ENCODE measurements at places on chromosomes 1 and 21.

DNA sequence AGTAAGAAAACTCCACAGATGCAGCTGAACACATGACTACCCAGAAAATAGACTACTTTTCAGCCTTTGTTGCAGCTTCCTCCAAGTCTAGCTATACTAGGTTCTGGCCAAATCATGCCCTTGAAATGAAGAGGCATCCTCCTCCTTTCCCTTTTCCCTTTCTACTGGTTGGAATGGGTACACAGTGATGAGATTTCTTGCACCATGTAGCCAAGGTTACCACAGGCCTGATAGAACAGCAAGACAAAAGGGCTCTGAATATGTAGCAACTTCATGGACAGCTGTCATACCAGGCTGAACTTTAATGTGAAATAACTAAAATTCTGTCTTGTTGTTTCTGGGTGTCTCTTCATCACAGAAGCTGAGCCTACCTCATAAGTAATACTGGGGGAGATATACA is 146.5 kb downstream of the PDE4B start:
- no peak for DNase-seq

- no peak for DNase-seq
These were observed 65.4 kb upstream of the LYST start for GRCh38 chr1:235932090-235932510.

DNA sequence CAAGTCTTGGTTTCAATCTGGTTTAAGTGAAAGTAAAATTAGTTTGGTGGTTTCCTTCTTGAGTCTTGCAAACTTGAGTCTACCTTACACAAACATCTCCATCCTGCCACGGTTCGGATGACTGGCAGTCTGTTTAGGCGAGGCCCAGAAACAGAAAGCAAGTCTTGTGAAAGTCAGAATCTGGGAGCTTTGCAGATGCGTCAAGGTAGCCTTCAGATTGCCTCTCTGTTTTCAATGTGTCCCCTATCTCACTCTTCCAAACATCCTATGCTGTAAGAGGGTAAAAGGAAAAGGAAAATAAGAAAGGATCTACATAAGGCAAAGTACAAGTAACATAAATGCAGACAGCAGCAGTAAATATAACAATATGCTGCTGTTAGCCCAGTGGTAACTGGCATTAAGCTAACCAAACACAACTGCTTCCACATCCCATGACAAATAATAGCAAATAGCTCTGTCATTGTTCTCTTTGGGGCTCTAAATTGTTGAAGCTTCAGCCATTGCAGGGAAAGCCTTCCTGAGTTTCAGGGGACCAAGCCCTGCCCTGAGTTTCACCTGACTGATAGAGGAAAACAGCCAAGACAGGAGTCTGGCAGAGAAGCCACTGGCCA is 26.2 kb upstream of the C1orf105 start:
- DNase-seq, result no peak

DNA sequence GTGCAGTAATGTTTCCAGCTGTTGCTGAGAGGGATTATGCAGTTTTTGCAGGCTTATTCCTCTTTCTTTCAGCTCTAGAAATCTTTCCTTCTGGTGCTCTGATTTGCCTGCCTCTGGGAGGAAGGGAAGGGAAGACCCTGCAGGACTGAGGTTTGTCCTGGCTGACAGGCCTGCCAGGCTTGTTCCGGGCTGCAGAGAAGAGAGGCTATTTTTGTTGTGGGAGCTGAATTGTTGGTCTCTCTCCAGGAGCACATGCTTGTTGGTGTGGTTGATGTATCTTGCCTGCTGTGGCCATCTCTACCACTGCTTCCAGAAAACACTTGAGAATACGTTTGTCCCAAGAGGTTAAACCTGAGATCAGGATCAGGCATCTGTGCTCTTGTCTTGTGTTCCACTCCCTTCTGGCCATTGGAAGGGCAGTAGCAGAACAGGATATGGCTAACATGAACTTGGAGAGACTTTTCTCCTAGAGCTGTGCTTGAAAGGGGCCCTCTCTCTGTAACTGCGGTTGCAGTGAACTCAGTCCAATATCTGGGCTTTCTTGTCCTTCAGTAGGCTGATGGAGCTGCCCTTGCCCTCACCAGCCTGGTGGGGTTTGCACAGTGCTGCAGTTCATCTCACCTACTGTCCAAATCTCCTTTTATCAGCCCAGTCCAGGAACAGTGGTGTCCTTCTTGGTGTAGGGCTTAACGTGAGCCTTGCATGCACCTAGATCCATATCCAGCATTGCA is 21.5 kb upstream of the SLC25A34 start:
- peak; percentile 45 for DNase-seq

GRCh38 chr1:205920861-205921569 is 22.2 kb downstream of the SLC26A9 start:
- DNase-seq, result no peak

DNA sequence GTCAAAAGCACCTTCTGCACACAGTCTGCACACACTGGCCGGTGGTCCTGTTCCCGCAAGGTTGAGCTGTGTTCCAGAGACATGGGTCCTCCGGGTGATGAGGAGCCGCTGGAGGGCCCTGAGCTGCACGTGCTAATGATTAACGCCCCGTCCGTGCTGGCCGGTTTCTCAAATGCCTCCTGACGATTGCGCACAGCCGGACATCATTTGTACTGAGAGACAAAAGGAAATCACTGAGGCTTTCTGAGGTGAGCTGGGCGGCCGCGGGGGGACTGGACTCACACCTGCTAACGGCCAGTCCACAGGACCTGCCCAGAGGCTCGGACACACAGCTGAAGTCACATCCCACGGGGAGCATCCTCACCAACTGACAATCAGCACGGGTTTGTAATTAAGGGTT is 29.2 kb downstream of the POFUT2 start:
- DNase-seq, result no peak

GRCh38 chr1:174839211-174839610 is 160.5 kb upstream of the CACYBP start:
- peak; percentile 30 for DNase-seq

DNA sequence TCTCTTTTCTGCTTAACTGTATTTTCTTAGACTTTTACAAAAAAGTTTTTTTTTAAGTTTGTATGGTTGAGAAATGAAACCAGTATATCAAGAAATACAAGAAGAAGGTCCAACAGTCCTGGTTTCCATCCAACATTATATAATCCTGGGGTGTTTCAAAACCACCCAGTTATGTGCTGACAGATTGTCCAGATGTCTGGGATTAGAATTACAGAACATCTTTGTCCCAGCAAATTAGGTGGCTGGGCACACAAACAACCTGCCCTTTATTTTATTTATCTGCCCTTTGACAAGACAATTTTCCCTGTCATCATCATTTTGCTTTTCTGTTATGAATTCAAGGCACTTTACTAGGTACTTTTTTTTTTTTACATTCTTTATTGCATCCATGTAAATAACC is 622.1 kb downstream of the PLPP3 start:
- DNase-seq, result no peak

- no peak for DNase-seq
These were observed 1.6 kb upstream of the ROR1 start for GRCh38 chr1:63772201-63772600.

- no peak for DNase-seq
These were observed 14.0 kb upstream of the LEMD1 start for GRCh38 chr1:205435578-205436573.

Measured in COLO829 (cell line).